ENCODE measurements at places on chromosomes 1 and 21. TPM values are rescaled to one million over a fixed set of nuclear protein-coding genes. Genes with fewer than 3 reads are reported as not detected.

B3GALT2 gene
- total RNA-seq = 36.4 TPM

AUNIP gene
- total RNA-seq = not detected

IVL gene
- not detected for total RNA-seq

WNT3A gene
- total RNA-seq = not detected

Measured in right cardiac atrium (tissue), 5 donors.